NCI-H2081 (cell line): ENCODE measurements at places on chromosomes 6 and 20.

DNA sequence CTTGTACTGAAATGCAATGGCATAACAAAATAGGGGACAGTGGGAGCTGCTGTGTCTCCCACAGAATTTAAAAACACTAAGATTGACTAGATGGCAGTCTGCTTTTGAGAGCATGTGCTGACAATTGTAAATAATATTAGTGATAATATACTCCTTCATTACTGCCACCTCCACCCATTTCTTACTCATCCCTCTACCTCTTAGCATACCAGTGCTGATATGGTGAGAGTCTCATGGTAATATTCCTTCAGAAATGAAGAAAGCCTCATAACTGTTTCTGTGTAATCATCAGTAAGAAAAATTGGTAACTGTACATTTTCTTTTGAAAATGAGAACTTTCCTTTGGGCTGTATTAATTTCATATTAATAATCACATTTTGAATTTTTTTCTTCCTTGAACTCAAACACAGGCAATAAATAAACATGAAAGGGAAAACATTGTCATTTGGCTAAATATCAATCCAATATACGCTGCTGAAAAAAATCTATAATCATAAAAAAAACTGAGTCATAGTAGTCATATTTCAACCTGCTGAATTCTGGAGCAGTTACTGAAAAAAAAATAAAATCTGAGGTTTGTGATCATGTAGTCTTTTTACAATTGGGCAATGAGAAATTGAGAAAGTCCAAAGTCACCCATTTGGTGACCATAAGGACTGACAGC lies 34.6 kb downstream of the FAM83B start:
- no peak for DNase-seq

- DNase-seq: no peak
These were observed 9.7 kb downstream of the SNAP25 start for GRCh38 chr20:10228330-10228729.

DNA sequence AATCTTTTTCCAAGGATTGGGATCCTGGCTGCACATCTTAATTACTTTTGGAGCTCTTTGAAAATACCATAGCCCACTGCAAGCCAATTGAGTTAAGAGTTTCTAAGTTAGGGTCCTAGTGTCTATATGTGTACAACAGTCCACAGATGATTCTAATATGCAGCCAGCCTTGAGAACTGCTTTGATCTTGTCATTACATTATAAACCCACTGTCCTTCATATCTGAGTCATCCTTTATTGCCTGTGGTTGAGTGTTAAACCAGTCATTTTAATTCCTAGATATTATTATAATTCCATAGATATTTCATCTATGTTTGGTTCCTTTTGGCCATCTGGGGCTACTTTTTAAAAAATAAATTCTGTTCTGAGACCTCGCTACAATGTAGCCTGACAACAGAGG lies 24.1 kb downstream of the MCM8 start:
- DNase-seq: no peak

- no peak for DNase-seq
These were observed 102.7 kb downstream of the SLC23A2 start for GRCh38 chr20:4898282-4899244.

DNA sequence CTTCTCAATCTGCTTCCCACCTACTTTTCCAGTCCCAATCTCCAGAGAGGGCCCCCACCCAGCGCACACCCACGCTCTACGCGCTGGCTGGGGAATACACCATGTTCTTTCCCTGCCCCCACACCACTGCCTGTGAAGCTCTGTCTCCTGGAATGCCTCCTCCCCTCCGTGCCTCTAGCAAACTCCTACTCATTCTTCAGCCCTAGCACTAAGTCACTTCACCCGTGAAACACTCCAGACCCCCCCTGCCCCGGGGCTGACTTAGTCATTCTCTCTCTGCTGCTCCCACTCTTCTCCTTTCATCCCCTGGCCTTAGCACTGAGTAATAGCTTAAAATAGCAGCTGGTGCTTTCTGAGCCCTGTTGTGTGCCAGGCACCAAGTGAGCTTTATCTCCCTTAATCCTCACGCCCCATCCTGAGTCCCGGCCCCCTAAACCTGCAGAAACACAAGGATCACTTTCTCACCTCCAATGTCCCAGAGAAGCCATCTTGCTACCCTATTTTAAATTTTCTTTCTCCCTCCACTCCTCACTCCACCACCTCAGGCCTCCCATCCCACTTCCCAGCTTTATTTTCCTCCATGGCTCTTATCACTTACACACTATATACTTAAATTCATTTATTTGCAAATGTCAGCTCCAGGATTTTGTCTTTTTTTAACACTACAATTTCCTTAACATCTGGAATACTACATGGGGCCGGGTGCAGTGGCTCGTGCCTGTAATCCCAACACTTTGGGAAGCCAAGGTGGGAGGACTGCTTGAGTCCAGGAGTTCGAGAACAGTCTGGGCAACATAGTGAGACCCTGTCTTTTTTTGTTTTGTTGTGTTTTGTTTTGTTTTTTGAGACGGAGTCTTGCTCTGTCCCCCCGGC lies 6.3 kb upstream of the PARD6B start:
- no peak for DNase-seq

- DNase-seq: no peak
These were observed 69.9 kb upstream of the DDR1 start for GRCh38 chr6:30814146-30815040.

DNA sequence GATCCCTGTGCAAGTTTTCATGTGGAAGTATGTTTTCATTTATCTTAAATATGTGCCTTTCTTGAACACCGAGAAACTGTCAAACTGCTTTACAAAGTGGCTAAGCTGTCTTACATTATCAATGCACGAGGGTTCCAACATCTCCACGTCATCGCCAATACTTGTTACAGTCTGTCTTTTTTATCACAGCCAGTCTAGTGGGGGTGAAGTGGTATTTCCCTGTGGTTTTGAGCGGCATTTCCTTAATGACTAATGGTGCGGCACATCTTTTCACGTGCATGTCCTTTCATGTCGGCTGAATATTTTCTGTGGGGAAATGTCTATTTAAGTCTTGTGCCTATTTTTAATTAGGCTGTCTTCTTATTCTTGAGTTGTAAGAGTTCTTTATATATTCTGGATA lies 280.4 kb downstream of the FOXC1 start:
- no peak for DNase-seq

DNA sequence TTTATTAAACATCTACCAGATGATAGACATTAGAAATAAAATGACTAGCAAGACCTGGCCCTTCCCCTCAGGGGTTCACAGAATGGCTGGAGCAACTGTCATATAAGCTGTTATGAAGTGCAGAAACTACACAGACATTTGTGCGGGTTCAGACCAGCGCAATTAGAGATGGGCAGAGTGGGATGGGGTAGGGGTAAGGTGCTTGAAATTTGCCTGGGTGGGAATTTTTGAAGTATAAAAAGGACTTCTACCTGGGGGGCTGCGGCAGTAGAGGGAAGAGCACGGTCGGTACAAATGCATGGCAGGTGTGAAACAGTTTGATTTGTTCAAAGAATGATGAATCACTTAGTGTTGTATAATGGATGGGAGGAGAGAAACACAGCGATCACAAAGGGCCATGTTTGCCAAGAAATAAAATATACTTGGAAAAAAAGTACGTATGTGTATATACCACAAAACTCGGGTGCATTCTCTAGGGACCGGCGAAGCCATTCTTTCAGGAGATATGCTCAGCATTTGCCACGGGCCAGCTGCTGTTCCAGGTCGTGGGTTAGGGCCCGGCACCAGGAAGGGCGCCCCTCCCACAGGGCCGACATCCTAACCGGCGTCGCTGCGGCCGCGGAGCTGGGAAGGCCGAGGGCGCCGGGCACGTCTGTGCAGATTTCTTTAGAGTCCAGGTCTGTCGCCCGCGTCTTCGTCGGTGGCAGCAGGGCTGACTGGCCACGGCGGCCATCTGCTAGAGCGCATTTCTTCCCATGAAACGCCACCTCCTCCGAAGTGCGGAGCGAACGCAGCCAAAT lies 809 bp upstream of the NOL7 start:
- DNase-seq: peak; percentile 58

DNA sequence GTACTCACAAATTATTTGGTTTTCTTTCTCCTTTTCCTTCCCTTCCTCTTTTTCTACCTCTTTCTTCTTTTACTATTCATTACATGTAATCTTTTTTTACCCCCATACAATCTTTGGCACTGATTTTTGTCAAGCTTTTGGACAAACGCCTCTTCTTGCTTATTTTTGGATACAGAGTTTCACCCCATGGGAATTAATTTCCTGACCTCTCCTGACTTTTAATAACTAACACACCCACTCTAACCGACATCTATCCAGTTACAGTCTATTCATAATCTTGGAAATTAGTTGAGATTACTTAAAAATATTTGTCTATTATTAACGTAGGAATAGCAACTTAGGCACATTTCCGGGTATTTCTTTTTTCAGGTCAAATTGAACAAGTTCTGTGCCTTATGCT lies 101.2 kb downstream of the HDGFL1 start:
- DNase-seq: no peak

DNA sequence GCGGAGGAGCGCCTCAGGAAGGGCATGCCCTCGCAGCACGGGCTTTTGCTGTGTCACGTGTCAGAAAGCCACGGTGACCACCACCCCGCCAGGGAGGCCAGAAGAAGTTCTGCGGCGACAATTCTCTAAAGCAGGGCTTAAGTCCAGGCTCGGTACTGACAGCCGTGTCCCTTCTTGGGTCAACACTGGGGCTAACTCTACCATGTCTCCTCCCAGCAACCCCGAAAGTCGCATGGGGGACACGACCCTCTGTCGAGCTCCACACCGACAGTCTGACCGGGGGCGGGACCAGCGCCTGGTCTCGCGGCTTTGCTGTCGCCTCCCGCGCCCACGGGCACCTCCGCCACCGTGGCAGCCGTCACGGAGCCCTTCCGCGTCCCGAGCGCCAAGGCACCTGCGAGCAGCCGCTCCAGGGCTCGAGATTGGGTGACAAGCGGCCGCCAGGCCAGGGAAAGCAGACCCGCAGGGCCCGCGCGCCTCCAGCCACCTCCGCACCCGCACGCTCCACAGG lies 534 bp downstream of the NANP start:
- no peak for DNase-seq

DNA sequence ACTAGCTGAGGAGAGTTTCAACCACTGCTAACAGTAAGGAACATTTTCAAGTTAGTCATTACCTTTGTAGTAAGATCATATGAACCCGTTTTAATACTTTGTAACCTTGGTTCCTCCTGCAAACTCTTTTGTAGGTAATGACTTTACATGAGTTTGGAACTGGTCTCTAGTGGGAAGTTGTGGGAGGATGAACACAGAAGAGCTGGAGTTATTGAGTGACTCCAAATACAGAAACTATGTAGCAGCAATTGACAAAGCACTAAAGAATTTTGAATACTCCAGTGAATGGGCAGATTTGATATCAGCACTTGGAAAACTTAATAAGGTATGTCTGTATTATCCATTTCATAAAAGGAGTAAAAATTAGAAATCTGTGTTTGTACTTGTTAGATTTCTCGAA lies 29.3 kb downstream of the DOP1A start:
- DNase-seq: no peak

- peak; percentile 31 for DNase-seq
These were observed 61.9 kb downstream of the CNKSR3 start for GRCh38 chr6:154448448-154449096.

DNA sequence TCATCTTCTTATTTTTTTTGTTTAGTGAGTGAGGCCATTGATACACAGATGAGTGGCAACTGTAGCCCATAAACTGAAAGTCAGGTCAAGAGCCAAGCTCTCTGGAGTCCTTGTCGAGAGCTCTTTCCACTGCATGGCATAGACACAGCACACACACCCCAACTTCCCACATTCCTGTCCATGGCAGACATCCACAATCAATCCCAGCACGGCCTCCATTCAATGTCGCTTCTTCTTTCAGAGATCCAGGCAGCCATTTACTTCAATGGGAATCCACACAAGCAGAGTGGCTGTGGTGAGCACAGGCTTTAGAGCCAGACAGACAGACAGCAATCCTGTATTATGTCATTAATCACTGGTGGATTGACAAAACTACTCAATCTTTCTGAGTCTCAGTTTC lies 34.9 kb upstream of the ECI2 start:
- DNase-seq: no peak

GRCh38 chr20:35173576-35174192 lies 1.8 kb downstream of the PROCR start:
- no peak for DNase-seq

- DNase-seq: no peak
These were observed 144.8 kb downstream of the TTLL2 start for GRCh38 chr6:167469672-167470071.

DNA sequence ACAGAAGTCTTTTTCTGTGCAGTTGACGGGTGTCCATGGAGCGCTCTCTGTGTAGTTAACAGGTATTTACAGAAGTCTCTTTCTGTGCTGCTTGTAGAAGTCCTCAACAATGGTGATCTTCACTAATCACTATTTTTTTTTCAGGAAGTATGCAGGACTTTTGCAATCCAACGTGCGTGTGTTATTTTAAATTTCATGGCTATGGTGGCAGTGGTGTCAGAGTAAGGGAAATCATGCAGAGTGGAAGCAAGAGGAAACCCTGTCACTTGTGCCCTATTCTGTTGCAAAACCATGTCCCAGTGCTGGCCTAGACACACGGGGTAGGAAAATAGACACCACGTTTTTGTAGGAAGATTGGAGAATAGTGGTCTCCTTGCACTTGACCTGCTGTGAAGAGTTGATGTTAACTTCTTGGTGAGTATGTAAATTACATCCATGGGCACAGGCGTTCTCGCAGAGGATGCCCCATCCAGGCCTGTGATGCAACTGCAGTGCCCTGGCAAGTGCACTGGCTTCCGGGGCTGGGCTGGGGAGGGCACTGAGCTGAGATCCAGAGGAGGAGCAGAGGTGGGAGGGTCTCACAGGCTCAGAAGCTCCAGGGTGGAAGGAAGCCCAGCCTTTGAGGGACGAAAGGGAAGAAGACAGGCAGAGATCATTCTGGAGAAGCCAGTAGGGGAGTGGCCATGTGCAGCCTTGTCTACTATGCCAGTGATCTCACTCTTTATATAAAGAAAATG lies 146.5 kb downstream of the SYCP2 start:
- no peak for DNase-seq

- no peak for DNase-seq
These were observed 7.4 kb upstream of the IGF2R start for GRCh38 chr6:159961528-159961927.

- peak; percentile 80 for DNase-seq
These were observed at the start of gene HDAC2 for GRCh38 chr6:113970805-113971676. HDAC2 (minus strand) TSS chr6:113971148; CDS start chr6:113970908, 240 bp downstream.

DNA sequence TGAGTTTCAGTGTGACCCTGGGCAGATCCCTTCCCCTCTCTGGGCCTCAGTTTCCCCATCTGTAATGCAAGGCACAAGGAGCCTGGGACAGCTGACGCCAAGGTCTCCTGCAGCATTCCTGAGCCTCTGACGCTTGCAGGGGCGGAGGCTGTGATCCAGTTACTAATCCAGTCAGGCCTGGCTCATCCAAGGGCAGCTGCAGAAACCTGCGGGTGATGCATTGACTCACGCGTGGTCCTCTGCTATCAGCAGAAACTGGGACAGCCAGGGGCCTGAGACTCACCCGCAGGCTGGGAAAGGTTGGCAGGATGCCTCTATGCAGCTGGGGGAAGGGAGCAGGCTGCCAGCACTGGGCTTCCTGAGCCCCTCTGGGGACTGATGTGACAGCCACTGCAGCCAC lies 65.0 kb upstream of the SIRPA start:
- DNase-seq: no peak
